ENCODE measurements at places on chromosomes 12 and 14.

DNA sequence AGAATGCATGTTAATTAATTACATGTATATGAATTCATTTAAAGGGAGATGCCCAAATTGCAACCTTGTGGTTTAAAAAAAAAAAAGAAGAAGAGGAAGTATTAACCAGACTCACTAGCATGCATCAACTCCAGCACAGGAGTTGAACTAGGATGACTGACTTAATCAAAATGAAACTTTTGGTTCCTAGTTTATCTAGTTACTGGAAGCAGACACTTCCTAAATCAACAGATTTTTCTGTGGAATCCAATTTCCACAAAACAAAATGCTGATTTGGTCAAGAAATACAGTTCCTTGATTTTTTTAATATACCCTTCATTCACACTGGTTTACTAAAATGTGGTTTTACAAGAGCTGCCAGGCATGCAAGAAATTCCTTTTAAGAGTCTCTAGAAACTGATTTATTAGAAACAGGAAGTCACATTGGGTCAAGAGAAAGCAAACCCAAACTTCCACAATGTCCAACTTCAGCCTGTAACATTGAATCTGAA lies 41.6 kb downstream of the ITPR2 start:
- no peak for DNase-seq

DNA sequence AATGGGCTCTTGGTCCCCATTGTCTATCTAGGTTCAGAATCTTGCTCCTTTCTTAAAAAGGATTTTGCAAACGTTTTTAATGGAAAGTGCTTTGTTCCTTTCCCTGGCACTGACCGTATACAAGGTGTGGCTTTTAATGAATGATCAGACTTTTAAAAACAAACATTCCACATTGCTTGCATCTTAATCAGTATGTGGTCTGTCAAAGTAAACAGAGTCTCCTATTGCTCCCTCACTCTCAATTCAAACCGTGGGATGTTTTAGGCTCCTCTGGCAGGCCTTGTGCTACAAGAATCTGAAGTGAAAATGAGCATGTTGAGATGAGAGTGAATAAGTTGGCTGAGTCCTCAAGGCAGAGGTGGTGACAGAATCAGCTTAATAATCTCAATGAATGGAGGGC lies 107.0 kb downstream of the VRK1 start:
- DNase-seq: no peak

- no peak for DNase-seq
These were observed 358.5 kb downstream of the TMEM121 start for GRCh38 chr14:105884808-105885281.

DNA sequence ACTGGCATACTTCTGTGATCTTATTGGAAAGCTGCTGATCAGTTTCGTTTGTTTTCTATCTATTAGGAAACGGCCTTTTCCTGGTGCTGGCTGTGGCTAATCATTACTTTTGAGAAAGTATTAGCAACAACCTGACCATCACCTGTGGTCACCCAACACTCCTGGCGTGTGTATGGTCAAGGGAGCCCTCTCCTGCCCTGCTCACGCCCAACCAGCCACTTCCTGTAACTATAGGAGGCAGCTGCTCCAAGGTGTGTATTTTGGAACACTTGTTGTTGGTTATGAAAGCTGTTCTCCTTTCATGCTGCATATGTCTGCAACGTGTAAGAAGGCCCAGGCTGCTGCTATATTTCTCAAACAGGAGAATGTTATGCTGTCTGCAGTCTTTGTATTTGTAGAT lies 1582.8 kb downstream of the AACS start:
- no peak for DNase-seq

DNA sequence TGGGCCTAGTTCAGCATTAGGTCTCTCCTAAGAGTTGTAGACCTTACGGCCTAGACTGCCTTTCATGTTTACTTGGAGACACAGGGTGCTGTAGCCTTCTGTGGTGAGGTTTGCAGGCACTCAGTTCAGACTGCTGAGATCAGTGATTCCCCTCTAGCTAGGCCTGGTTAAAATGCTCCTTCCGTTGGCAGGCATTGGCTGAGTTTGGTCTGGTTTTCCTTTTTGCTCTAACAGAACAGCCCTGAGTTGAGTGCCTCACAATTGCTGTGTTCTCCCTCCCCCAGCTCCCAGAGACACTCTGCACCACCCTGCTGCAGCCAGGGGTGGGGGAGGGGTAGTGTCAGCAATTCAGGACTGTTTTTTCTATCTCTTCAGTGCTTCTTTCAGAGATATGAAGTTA lies 178.9 kb upstream of the DYRK2 start:
- DNase-seq: no peak

DNA sequence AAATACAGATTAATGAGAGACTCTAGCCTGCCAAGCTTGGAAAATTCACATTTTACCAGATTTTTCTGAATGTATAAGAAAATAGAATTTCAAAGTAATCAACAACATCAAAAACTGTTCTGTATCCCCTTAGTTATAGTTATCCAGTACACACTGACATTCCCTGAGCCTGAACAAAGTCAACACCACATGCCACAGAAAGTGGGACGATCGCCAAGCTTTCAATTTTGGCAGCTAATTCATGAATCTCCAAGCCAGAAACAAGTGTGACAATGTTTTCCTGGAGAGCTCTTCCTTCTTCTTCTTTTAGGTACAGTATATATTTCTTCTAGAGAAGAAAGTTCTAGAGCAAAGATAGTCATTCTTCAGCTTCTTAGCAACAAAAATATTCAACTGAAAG lies 290.2 kb downstream of the PRKD1 start:
- peak; percentile 93 for DNase-seq

- DNase-seq: no peak
These were observed 4.6 kb downstream of the AHNAK2 start for GRCh38 chr14:104973385-104974145.

GRCh38 chr12:56537546-56537945 lies 15.9 kb downstream of the RBMS2 start:
- DNase-seq: no peak

Measured in NCI-H446 (cell line).